ENCODE measurements at places on chromosomes 7 and 10.

GRCh38 chr10:28996947-28997551 is 291.8 kb upstream of the LYZL1 start:
- DNase-seq: no peak

DNA sequence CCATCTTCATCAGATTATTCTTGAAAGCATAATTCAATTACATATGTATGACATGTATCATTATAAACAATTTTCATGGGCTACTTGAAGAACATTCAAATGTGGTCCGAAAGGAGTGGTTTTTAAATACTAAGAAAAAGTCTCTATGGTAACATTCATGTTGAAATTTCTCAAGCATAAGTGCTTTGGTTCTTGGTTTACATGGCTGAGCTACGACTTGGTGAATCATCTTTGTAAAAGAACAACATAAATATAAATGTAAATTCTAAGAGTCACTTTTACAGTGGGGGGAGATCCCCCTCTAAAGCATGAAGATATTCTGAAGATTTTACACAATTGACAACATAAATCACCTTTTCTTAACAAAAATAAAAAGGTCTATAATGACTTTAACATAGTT is 118.6 kb downstream of the MAGI2 start:
- no peak for DNase-seq

GRCh38 chr7:148650232-148650858 is 48.4 kb upstream of the CUL1 start:
- DNase-seq: no peak

DNA sequence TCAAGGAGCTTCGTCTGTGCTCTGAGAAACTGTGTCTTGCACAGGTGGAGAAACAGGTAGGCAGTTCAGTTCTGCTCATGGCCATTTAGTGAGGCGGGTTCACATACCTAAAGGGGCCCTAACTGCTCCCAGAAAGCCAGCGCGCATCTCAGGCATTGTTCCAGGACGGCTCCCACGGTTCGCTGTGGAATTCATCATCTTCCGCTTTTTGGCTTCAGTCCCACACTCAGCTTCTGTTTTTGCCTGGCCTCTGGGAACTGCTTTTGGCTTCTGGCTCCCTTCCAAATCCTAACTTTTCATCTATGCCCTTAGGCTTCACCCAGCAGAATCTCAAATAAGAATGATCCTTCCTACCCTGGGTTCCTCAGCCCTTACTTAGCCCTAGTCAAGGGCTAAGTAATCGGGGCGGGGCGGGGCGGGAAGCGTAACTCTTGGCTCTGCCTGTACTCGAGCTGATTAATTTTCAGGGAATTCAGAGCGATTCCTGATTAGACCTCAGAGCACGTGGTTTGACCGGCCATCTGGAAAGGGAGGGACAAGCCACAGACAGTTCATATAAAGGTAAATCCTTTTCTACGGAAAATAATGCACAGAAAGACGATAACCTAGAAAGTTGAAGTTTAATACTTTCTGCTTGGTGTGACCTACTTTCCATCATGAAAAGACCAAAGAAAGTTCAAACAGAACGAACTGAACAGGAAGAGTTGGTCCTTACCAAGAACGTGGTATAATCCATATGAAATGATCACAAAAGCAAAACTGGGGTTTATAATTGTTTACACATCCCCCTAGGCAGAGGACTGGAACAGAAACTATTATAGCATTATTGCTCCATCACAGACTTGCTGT is 105.7 kb downstream of the ST8SIA6 start:
- DNase-seq: no peak

GRCh38 chr7:107697321-107698049 is 36.9 kb downstream of the SLC26A4 start:
- peak; percentile 97 for DNase-seq

DNA sequence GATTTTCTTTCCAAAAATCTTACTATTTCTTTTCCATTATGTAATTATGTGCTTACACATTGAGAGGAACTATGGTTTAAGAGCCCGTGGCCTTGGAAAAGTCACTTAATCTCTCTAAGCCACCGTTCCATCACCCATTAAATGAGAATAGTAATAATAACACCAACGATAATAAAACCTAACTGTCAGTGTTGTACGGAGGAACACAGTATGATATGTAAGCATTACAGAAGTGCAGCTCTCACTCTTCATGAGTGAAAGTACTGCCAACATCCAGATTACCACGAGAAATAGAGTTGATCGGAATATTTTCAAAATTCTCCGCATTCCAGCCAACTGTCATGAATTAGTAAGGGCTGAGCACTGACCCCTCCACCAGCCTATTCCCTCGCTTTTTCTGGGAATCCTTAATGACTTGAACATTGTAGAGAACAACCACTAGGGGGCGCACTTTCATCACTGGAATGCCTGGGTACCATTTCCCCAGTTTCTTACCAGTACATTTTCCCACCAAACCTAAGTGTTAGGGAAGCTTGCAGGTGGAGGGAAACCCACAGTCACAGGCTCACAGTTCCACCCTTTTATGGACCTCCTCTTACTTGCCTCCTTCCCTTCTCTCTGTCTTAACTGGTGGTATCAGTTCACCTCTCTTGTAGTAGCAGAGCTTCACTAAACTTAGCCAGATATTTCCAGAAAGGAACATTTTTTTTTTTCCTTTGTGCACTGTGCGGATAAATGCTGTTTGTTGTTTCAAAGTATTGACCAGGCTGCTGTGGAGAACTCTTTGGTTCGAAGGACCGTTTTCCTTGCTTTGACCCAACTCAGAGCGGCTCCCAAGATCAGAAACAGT is 27.8 kb downstream of the NKX2-3 start:
- peak; percentile 39 for DNase-seq

- DNase-seq: peak; percentile 47
Measured at GRCh38 chr10:82462910-82463551, 588.0 kb downstream of the NRG3 start.

- no peak for DNase-seq
Measured at GRCh38 chr10:1241322-1241890, 185.2 kb downstream of the WDR37 start.

DNA sequence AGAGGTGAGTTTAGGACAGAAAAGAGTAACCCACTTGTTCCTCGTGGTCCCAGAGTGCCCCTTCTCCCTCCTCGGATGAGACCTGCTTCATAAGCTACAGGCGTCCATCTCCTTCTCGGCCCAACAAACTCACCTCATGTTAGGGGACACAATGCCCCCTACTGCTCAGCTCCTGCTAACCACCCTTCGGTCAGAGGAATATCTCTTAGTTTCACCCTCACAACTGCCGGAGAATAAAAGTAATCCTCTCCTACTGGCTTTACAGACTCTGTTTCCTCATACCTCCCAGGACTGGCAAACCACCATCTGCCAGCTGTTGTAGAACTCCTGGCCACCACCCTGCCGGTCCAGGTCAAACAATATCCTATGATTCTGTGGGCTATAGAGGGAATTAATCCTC is 3.2 kb downstream of the AKR1B15 start:
- DNase-seq: no peak

GRCh38 chr7:98133621-98134303 is 27.1 kb downstream of the LMTK2 start:
- DNase-seq: no peak

GRCh38 chr10:133325440-133326222 is 11.1 kb downstream of the CALY start:
- no peak for DNase-seq

DNA sequence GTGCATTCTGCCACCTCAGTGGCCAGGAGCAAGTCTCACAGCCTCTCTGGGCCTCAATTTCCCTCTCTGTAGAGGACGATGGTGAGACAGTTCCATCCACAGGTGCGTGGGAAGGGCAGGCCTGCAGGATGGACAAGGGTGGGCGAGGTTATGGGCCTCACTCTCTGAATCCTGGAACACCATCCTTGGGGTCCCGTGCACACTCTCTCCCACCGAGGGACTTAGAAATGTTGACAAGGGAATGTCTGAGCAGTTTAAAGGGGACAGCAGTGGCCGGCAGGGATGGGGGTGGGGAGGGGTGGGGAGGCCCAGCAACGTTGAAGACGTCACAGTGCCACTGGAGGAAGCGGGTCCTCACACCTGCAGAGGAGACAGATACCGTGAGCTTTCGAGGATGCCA is 111.5 kb downstream of the FOXL3 start:
- DNase-seq: no peak

- no peak for DNase-seq
Measured at GRCh38 chr10:93751832-93752231, 5.9 kb upstream of the LGI1 start.

GRCh38 chr7:71800321-71800720 is 611.8 kb downstream of the CALN1 start:
- DNase-seq: no peak

DNA sequence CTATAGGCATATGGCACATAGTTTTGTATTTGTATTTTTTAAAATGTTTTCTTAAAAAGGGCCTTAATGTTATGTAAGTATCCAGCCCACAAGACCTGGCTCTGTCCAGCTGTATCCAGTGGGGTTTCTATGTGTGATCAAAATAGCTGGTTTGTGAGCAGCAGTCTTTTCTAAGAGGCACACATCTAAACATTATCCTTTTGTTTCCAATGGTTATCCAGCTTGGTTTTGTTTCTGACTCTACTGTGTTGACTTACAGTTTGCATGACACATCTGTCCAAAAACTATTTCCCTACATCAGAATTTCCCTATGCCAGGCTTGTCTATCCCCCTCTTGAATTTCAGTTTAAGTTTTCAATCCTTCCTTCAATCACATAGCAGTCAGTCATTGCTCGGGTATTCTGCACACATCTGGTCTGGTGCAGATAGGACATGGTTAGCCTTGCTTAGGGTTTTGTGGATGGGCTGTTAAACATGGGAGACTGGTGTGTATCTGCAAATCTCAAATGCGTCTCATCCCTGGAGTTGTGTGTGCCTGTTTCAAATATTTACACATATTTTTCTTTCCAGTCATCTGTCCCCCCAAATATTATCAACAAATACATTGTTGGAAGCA is 104.2 kb downstream of the SAMD9 start:
- DNase-seq: no peak

DNA sequence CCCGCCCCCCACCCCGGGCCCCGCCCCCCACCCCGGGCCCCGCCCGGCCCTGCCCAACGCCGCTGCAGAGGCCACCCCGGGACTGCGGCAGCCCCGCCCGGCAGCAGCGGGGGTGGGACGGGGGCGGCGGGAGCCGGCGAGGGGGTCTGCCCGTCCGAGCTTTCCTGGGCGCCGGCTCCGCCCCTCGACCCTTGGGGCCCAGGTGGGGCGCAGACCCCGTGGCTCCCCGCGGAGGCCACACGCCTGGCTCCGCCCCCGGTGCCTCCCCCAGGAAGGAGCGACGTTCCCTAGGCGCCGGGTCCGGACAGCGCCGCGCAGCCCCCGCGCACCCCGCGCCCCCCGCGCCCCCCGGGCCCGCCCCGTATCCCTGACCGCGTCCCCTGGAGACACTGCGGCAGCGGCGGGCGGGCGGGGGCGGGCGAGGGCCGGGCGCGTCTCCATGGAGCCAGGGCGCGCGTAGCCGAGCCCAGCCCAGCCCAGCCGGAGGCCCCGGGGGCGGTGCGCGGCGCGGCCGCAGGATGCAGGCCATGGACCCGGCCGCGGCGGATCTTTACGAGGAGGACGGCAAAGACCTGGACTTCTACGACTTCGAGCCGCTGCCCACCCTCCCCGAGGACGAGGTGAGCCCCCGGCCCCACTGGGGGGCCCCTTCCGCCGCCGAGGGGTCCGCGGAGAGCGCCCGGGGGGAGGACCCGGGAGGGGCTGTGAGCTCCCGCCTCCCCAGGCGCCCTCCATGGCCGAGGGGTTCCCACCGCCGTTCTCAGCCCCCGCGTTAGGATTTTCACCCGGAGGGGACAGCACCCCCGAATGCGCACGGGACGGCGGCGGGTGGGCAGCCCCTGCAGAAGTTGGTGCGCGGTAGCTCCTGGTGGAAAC is at the start of gene KNDC1:
KNDC1 (plus strand) TSS at position 270 of the 876 bp plus-strand sequence; CDS start at position 519, 249 bp downstream.
- DNase-seq: no peak

GRCh38 chr7:143492043-143492471 is 14.4 kb downstream of the TAS2R41 start:
- DNase-seq: no peak

DNA sequence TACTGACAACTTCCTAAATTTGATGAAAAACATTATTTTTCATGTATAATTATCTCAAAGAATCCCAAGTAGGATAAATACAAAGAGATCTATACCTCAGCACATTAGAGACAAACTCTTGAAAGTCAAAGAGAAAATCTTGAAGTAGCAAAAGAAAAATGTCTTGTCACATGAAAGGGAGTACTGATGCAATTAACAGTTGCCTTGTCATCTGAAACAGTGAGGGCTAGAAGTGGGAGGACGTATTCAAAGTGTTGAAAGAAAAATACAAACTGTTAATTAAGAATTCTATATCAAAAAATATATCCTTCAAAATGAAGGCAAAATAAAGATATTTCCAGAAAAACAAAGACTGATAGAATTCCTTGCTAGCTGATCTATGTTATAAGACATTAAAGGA is 35.5 kb upstream of the ARHGAP22 start:
- no peak for DNase-seq

DNA sequence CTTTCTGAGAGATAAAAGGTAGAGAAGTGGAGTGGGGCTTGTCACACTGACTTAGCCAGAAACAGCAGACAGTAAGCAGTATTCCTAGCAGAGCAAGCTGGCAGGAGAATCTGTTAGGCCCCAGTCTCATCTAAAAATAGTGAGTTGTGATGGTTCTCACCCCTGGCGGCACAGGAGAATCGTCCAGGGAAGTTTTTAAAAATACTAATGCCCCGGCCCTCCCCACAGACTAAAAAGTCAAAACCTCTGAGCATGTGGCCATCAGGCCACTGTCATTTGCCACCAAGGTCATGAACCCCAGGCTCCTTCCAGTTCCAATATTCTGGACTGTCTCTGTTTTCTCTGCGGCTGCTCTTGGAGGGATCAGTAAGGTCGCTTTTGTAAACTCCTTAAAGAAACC is 34.0 kb downstream of the LYZL1 start:
- no peak for DNase-seq

GRCh38 chr10:5089865-5090264 is 4.3 kb upstream of the AKR1C3 start:
- no peak for DNase-seq

- DNase-seq: no peak
Measured at GRCh38 chr10:13733071-13733470, 146.3 kb downstream of the PRPF18 start.

DNA sequence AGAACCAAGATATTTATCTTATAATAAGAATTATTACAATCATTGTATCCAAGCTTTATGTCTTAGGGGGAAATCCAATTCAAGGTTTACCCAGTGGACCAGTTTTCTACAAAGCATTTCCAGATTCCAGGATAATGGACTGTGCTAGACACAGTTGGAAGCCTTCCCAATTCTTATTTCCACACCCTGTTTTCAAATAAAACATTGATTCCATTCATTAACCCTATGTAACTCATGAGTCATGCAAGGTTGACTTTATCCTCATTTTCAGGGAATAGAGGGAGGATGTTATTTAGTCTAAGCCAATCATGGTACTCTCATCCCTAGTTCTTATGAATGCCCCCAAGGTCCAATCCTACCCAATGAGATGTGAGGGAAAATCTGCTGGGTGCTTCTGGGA is 145.7 kb downstream of the RNLS start:
- DNase-seq: no peak

DNA sequence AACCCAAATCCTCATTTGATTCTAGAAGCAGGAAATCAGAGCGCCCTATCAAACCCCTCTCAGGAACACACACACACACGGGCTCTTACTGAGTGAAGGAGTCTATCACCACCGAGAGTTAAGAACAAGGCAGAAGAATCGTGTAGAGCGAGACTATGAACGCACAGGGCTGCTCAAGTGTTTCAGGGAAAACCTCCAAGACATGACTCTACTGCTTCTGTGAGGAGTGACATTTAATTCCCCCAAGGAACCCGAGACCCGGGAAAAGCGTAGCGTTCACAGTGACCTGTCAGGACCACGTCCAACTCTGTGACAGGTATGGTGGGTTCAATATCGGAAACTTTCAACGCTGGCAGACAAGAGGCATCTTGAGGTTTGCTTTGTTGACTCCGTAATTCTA is 21.6 kb downstream of the PITRM1 start:
- DNase-seq: no peak

GRCh38 chr7:27053153-27053552 is 42.6 kb downstream of the HOXA1 start:
- no peak for DNase-seq

All from NCI-H1694 treated with DMSO at 0.1 percent for 48 hours (cell line).